ENCODE measurements at places on chromosomes 11 and 22.

GRCh38 chr22:20637750-20638506 lies 130.5 kb downstream of the MED15 start:
- DNase-seq, result no peak

DNA sequence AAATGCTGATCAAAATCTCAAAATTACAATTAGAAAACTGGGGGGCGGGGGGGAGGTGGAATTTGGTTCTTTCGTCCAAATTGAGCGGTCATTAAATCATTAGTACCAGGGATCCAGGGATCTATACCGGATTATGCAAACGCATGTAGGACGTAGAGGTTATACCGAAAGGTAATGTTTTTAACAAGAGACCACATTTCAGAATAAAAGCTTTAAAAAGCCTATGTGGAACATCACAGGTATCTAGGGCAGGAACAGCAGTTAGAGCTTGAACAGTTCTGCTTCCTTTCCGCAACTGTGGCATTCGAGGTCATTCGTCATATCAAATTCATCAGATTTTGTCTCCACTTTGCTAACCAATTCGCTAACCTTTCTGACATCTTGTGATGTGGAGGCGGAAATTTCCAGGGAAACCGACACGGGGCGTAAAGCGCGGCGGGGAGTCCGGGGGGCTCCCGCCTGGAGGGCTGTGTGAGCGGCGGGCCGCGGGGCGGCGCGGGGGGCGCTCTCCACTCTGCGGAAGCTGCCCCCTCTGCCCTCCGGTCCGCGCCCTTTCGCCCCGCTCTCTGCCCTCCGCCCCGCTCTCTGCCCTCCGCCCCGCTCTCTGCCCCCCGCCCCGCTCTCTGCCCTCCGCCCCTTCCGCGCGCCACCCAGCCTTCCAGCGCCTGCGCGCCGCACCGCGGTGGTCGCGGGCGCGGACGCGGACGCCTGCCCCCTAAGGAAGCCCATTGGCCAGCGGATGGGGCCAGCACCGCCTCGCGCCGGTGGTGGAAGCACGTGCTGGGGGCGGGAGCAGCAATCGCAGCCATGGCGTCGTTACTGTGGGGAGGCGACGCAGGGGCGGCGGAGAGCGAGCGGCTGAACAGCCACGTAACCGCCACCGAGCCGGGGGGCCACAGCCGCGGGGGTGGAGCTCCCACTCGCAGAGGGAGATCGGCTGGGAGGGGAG lies at the start of gene DDX25:
DDX25 (plus strand) TSS at position 798 of the 949 bp plus-strand sequence; CDS start at position 808, 10 bp downstream.
- DNase-seq, result peak; percentile 42

DNA sequence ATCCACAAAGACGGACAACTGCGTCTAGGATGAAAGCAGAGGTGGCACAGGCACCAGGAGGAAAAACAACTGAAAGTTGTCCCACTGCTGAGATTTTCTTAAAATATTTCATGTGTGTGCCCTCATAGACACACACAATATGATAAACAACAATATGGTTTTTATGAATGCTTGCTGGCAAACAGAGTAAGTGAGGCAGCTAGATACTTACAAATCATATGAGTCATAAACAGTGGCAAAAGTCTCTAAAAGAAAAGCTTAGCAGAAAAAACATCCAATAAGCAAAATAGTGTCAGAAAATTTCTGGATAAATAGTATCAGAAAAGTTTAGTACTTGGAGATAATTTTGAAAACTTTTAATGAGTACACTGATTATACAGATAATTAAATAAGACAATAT lies 101.2 kb upstream of the DDI1 start:
- DNase-seq, result no peak

DNA sequence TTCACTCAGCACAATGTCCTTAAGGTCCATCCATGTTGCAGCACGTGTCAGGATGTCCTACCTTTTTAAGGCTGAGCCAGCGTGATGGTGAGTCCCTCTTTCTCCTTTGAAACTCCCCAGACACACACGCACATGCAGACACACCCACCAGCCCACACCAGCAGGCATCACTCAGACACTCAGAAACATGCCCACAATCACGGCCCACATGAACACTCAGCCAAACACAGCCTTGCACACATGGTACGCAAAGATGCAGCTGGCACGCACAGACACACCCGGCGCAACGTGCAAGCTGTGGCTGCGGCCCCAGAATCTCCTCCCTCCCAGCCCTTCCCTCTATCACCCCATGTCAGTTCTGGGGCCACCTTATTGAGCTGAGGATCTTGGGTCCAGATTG lies 8.0 kb downstream of the FADS3 start:
- DNase-seq, result no peak

GRCh38 chr22:28220626-28221363 lies 301.7 kb upstream of the PITPNB start:
- no peak for DNase-seq

GRCh38 chr22:33326540-33327295 lies 268.5 kb upstream of the SYN3 start:
- no peak for DNase-seq

DNA sequence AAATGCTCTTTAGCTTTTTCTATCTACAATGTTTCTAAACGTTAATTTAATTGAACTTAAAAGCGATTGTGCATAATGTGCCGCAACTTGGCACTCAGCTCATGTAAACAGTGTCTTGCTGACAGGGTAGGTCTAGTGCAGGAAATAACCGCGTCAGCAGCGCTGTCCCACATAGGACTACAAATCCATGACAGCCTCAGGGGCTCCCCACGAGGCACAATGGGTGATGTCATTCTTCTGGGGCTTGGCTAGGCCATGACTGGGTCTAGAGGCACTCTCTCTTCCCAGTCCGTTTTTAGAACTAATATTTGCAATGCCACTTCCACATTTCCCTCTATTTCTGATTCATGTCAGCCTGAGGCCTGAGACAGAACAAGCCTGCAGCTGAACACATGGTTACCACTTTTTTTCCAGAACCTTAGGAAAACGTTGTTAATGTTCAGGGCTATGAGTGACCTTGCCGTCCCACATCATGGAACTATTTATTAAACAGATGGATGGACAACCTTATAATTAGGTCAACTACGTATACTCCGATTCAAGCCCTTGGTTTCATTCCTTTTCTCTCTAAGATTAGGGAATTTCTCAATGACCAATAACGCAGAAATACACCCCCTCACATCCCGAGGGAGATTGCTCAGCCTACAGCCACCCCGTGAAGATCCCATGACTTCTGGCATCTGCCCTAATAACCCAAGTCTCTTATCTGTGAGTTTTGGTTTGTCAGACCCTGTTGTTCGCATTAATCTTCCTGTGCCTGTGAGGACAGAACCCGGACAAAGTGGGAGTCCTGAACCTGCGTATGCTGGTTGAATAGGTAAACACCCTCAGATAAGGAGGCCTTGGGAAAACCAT lies 19.4 kb upstream of the SNX32 start:
- DNase-seq, result no peak

- no peak for DNase-seq
Observed at GRCh38 chr11:76844511-76844910, 16.2 kb upstream of the ACER3 start.

DNA sequence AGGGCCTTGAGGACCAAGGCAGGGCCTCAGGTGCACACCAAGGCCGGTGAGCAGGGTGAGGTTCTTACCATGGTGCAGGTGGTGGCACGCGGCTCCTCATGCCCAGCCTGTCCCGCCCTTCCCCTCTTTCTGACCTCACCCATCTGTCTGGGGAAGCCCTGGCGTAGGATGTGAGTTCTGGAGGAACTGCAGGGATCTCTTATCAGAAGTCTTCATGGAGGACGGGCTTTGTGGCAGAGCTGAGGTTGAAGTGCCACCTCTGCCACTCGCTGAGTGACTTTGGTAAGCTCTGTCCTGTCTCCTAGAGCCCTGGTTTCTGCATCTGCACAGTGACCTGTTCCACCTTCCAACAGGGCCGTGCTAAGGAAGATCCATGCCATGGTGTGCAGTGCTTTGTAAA lies 49.1 kb downstream of the LRRC32 start:
- DNase-seq, result no peak

DNA sequence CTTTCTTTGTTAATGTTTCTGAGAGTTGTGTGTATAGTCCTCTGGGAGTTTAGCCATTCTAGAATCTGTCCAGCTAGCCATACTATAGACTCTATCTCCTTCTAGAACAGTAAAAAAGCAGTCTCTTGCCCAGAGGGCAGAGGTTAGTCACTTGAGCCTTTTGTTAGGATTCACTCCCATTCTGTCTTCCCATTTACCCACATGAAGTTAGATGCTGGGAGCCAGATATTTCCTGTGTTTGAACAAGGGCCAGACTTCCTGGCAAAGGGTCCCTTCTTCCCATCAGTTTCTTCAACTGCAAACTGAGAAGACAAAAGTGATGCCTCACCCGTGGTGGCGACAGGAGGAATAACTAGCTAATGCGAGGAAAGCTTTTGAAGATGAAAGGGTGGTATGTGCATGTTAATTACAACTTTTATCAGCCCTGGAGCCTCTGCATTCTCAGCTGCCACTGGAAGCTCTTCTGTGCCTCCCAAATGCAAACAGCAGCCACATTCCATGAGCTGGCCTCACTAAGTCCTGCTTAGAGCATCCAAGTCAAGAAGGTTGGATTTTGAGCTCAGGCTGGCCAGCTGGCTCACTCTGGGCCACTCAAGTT lies 12.8 kb downstream of the CD44 start:
- DNase-seq, result no peak

- DNase-seq, result no peak
Observed at GRCh38 chr11:19598876-19599486, 113.7 kb upstream of the NAV2 start.

DNA sequence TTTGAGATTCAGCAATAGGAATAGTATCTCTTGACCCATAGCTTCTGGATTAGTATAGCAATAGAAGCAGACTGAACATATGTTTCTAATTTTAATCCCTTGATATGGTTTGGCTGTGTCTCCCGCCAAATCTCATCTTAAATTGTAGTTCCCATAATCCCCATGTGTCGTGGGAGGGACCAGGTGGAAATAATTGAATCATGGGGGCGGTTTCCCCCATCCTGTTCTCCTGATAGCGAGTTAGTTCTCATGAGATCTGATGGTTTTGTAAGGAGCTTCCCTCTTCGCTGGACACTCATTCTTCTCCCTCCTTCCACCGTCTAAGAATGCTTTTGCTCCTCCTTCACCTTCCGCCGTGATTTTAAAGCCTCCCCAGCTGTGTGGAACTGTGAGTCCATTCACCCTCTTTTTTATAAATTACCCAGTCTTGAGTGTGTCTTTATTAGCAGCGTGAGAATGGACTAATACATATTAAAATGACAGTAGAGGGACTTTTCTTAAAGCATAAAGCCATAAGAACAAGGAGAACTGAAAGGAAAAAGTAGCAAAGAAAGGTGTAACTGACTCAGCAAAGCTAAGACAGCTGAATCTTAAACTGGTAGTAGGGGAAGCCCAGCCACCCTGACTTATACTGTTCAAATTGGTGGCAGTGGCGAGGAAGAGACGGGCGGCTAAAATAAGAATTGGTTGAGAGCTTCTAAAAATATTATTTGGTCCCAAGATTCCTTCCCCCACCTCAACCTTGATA lies 20.3 kb upstream of the SLN start:
- DNase-seq, result no peak

GRCh38 chr22:38724176-38724575 lies 18.4 kb downstream of the GTPBP1 start:
- no peak for DNase-seq

- peak; percentile 12 for DNase-seq
Observed at GRCh38 chr22:27885977-27886842, 32.8 kb downstream of the PITPNB start.

GRCh38 chr11:75028321-75028720 lies 39.6 kb downstream of the NEU3 start:
- DNase-seq, result no peak

GRCh38 chr22:20146777-20147176 lies 4.1 kb downstream of the CCDC188 start:
- no peak for DNase-seq

GRCh38 chr11:88415495-88415894 lies 78.0 kb upstream of the CTSC start:
- no peak for DNase-seq

GRCh38 chr22:28279888-28280287 lies 360.8 kb upstream of the PITPNB start:
- no peak for DNase-seq

DNA sequence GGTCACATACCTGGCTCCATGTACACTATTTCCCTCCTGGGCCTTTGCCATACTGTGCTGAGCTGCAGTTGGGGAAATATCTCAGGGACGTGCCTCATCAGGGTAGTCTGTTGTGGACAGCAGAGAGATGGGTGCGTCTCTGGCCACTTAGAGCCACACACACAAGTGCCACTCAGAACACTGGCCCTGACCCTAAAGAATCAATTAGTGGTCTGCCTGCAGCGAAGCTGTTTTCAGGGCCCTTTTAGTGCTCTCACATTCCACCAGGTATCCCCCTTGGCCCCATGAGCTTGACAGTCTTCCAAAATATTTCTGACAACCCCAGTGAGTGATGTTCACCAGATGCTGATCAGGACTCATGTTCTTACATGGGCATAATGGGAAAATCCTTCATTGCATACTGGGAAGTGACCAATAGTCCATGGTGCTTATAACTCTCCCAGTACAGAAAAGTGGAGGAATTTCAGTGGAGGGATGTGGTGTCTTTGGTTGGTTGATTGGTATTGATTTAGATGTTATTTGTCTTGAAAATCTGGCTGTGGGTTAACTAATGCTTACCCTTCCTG lies 66.1 kb downstream of the ME3 start:
- DNase-seq, result no peak

GRCh38 chr11:27186580-27186979 lies 146.0 kb downstream of the BBOX1 start:
- DNase-seq, result no peak

DNA sequence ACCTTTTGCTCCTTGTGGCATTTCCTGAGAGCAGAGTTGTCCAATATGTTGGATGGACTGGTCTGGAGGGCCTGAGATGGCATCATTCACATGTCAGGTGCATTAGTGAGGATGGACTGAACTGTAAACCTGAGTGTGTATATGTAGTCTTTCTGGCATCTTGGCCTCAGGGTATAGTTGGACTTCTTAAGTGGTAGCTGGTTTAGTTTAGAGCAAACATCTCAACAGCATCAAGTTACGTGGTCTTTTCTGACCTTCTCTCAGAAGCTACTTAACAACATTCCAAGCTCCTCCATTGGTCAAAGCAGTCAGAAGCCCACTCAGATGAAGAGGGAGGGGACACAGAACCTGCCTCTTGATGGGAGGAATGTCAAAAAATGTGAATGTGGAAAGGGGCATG lies 829.9 kb downstream of the METTL15 start:
- DNase-seq, result no peak

GRCh38 chr11:95586155-95586554 lies 203.4 kb downstream of the FAM76B start:
- no peak for DNase-seq

DNA sequence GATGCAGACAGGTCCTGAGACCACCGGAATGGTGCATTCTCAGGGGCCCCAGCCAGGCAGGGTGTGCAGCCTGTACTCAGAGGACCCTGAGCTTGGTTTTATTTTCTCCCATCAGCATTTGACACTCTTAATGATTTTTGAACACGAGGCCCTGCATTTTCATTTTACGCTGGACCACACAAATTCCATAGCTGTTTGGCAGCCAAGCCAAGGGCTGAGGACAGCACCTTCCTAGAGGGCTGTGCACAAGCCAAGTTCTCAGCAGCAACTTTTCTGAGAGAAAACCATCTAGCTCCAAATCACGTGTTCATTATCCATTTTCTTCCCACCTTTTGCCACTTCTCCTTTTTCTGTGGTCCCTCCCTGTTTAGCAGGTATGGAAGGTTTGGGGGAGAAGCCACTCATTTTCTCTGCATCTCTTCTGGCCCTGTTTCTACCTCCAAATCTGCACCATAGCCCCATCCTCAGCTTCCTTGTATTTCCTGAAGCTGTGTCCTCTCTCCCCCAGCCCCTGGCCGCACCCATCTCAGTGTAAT lies 60.4 kb downstream of the TRAF6 start:
- DNase-seq, result no peak

- no peak for DNase-seq
Observed at GRCh38 chr22:19275919-19276600, 15.5 kb downstream of the CLTCL1 start.

- DNase-seq, result no peak
Observed at GRCh38 chr11:129402206-129403171, 26.8 kb downstream of the BARX2 start.

All from NCI-H1105 treated with DMSO at 0.1 percent for 48 hours (cell line).